ENCODE measurements at places on chromosomes 1 and 21. TPM values are rescaled to one million over a fixed set of nuclear protein-coding genes. Genes with fewer than 3 reads are reported as not detected.
A peak's percentile ranks its signal among the peaks of the same experiment; 100 is the strongest.

ADAMTS1 gene
- 13.4 TPM for total RNA-seq

- no peak overlapping the region for H3K4me3 ChIP-seq
- no peaks in the 10 kb centered on the region for H3K36me3 ChIP-seq
- no peak overlapping the region for H3K27ac ChIP-seq
- no peaks in the 10 kb centered on the region for H3K27me3 ChIP-seq
These were observed 141.1 kb upstream of the MAP1LC3C start for GRCh38 chr1:242139986-242140385.

ARTN gene
- 0.49 TPM for total RNA-seq

- H3K27me3 ChIP-seq, result peaks cover 2% of the 10 kb centered on the region
- no peaks in the 10 kb centered on the region for H3K36me3 ChIP-seq
- H3K4me1 ChIP-seq, result peaks cover 69% of the 10 kb centered on the region
- no peak for DNase-seq
These were observed 90.0 kb upstream of the COL6A1 start for GRCh38 chr21:45891388-45892155.

DNA sequence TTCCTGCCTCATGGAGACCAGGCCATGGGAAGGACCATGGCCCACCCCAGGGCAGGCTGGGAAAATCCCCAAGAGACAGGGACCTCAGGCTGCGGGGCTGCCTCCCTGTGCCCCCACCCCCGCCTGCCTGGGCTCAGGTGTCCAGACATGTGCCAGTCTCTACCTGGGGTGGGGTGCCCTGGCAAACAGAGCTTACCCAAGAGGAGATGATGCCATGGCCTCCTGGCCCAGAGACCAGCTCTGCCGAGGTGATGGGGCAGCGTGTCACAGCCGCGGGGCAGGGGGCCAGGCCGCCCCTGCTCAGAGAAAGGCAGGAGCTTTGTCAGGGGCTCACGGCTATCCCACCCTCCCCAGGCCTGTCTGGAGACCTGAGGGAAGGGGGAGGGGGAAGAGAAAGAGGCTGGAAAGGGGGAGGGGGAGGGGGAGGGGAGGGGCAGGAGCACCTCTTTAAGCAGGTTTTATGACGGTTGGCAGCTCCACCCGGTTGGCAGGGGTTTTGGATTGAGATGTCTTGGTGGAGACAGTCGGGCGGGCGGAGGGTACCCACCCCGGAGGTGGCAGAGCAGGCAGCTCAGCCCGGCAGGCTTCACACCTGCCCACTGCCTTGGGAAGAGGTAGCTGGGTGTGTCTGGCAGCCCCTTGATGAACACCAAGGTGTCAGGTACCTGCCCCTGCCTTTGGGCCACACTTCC lies 101.5 kb upstream of the IFFO2 start:
- H3K4me1 ChIP-seq, result peaks cover 7% of the 10 kb centered on the region
- H3K4me3 ChIP-seq, result no peak overlapping the region
- H3K27ac ChIP-seq, result no peak overlapping the region
- DNase-seq, result no peak
- no peaks in the 10 kb centered on the region for H3K36me3 ChIP-seq

DNA sequence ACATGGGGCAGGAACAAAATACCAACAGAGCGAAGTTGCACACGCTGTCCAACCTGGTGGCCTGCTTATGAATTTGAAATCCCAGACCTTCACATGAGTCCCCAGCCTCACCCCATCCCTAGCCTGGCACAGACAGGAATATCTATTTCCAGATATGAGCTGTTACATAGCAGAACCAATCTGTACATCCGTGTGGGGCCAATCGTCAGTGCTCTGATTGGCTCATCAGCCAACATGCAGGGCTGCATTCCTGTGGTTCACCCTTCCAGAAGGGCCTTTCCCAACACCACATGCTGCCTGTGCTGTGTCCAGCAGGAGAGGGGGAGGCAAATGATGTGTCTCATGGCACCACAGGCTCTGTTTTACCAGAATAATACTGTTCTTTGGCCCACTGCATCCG lies 31.3 kb downstream of the CCN1 start:
- peaks cover 37% of the 10 kb centered on the region for H3K4me1 ChIP-seq
- peak; percentile 78 for DNase-seq
- no peaks in the 10 kb centered on the region for H3K36me3 ChIP-seq
- no peak overlapping the region for H3K4me3 ChIP-seq
- peak overlapping the region; percentile 88 for H3K27ac ChIP-seq
- H3K27me3 ChIP-seq, result no peaks in the 10 kb centered on the region

- no peaks in the 10 kb centered on the region for H3K27me3 ChIP-seq
- no peak overlapping the region for H3K27ac ChIP-seq
- DNase-seq, result no peak
- H3K36me3 ChIP-seq, result no peaks in the 10 kb centered on the region
- H3K4me1 ChIP-seq, result no peaks in the 10 kb centered on the region
- no peak overlapping the region for H3K4me3 ChIP-seq
These were observed 17.9 kb downstream of the CAPZA1 start for GRCh38 chr1:112637254-112638109.

All from muscle of leg (tissue), 16 donors.